Hematopoietic multipotent progenitor cell treated with erythropoietin and hydrocortisone succinate and interleukin-3 and kit ligand, for 17 days (in vitro differentiated cells): ENCODE measurements at places on chromosomes 11 and 22.

DNA sequence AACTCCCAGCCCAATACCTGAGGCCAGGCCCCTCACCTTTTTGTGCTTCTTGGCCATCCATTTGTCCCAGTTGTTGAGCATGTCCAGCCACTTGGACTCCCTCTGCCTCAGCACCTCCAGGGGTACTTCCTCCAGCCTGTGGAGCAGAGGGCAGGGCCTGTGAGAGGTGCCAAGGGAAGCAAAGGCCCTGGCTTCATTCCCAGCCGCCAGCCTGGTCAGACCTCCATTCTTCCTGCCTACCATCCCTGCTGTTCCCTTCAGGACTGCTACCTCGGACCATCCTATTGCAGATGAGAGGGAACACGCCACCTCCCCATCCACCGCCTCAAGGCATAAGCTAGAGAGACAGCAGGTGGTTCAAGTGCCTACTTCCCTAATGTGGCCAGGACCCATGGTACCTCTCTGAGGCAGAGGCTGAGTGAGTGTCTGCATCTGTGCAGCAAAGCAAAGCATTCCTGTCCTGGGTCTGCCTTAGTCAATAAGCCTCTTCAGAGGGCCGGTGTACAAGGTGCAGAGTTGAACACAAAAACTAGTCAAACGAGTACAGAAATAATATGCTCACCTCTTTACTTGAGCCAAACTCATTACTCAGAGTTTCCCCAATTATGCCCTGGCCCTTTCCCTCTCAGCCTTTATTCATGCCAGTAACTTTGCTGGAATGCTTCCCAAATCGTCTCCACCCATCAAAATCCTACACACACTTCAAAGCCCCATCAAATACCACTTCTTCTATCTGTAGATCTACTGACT lies 15.4 kb upstream of the CASTOR1 start:
- no peak for DNase-seq

DNA sequence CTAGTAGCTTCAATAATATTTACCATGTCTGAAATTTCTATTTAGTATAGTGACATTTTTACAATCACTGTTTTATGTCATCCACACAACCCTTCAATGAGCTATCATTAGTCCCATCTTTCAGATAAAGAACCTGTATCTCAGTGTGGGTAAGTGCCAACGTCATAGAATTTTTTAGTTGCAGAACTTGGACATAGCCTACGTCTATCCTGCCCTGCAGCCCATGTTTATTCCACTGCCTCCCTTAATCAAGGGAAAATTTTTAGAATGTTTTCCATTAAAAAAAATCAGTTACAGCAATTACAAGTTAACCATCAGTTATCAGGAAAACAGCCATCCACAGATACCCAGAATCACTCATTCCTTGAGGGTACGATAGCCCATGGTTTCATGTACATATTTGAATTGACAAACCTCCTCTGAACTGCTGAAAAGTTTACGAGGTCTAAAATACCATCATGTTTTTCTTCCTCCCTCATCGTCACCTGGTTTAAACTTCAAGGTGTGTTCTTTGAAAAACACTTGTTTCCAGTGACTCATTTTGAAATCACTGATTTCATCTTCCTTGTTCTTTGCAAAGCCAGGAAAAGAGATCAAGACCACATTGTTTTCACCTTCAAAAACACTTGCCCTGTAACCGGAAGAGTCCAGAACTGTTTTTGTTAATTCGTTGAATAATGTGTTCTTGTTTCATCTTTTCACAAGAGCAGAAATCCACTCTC lies 100.9 kb downstream of the FAM76B start:
- no peak for DNase-seq

DNA sequence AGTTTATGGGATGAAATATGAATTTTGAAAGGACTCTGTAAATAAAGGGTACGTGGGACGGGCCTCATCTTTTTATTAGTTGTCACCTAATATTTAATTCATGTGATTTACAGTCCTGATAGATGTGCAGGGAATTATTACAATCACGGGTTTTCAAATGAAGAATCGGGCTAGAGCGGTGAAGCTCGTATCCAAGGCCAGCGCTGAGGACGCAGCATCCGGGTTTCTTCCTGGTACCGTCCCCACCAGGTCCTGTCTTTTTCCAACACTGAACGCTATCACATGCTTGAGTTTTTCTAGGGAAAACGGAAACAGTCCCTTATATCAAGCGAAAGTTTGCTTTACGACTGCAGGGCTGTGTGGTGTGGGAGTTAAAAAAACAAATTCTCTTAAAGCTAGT lies 787 bp downstream of the SMDT1 start:
- no peak for DNase-seq

GRCh38 chr11:106585061-106585460 lies 433.2 kb downstream of the GUCY1A2 start:
- DNase-seq: no peak

DNA sequence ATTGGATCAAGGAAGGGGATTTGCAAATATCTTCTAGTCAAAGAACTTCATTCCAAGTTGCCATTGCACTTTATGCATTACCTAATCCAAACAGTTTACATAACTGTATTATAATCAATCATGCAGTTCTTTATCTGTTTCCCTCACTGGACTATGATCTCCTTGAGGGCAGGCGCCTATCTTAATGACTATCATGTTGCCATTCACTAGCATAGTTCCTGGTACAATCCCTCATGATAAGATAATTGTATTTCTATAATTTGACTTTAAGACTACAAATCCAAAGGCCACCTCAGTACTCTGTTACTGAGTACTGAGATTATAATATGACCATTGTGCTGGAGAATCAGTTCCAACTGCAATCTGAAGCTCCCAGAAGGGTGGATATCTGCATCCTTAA lies 278.7 kb upstream of the CCDC90B start:
- no peak for DNase-seq

GRCh38 chr11:71501071-71501985 lies 25.7 kb upstream of the KRTAP5-7 start:
- no peak for DNase-seq
